ENCODE measurements at places on chromosomes 12 and 14. TPM values are rescaled to one million over a fixed set of nuclear protein-coding genes. Genes with fewer than 3 reads are reported as not detected.

Gene STX2
- 30.8 TPM for total RNA-seq

DNA sequence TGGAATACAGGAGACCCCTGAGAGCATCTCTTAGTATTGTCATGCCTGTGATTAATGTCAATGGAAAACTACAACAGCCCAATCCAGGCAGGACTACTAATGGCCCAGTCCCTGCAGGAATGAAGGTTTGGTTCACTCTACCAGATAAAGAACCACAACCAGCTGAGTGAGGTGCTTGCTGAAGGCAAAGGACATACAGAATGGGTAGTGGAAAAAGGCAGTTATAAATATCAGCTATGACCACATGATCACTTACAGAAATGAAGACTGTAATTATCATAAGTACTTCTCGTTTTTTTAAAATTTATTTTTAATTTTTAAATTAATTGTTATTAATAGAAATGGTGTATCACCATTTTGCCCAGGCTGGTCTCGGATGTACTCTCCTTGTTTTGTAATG is 17.2 kb upstream of the LPCAT3 start:
- no peak for DNase-seq

DNA sequence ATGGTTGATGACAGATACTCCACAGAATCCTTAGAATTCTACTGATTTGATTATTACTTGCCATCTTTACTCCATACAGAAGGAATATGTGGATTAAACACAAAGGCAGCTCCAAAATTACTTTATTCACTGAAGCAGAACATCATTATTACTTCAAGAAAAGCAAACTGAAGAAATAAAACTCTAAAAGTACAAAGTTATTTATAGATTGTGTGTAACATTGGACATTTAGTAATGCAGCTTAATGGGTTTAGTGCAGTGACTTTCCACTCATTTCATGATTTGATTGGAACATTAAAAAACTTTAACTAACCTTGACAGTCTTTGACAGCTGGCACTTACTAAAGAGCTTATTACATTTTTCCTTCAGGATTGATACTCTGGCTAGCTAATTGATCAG is 59.0 kb upstream of the ATP2A2 start:
- no peak for DNase-seq

Gene DENR
- 49.1 TPM for total RNA-seq

- no peak for DNase-seq
Measured at GRCh38 chr12:55725556-55725955, 3.3 kb downstream of the CD63 start.

DNA sequence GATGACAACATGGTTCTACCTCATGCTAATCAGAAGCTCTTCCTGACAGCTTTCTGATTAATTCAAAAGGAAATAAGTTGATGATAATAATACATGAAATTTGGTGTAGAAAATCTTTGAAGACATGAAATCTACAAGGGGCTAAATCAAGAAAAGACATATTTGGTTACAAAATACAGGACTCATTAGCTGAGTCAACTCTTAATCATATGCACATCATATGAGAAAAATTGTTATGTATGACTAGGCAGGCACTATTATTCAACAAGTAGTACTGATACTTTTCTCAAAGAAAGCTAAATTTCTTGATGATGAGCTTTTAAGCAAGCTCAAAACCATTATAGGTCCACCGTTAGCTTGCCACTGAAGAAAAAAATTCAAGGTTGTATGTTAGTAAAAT is 7.1 kb downstream of the ABCC9 start:
- no peak for DNase-seq

Gene IGF1
- not detected for total RNA-seq

DNA sequence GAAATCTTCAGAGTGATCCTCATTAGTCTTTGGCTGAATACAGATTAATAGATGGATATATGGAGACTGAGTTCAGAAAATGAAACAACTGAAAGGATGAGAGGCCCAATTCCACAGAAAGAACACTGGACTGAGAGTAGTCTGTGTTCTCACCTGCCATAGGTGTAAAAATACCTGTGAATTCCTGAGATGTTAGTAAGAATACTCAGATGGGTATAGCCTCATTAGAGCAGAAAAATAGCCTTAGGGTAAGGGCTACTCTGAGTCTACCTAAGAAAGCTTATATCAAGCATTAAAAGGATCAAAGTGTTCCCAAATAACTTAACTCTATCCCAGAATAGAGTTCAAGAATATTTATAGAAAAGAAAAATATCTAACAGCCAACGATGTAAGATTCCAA is 1510.3 kb upstream of the SEL1L start:
- no peak for DNase-seq

Gene PTGR2
- 4.8 TPM for total RNA-seq

Gene TAS2R43
- not detected for total RNA-seq

Measured in epithelial cell of proximal tubule (primary cell).